ENCODE measurements at places on chromosomes 13 and 19.

- no peak for DNase-seq
Observed at GRCh38 chr19:23273022-23273589, 22.9 kb upstream of the ZNF724 start.

- DNase-seq = no peak
Observed at GRCh38 chr13:74443631-74444030, 309.4 kb upstream of the KLF12 start.

GRCh38 chr13:38073931-38074330 lies 204.4 kb upstream of the TRPC4 start:
- DNase-seq = no peak

DNA sequence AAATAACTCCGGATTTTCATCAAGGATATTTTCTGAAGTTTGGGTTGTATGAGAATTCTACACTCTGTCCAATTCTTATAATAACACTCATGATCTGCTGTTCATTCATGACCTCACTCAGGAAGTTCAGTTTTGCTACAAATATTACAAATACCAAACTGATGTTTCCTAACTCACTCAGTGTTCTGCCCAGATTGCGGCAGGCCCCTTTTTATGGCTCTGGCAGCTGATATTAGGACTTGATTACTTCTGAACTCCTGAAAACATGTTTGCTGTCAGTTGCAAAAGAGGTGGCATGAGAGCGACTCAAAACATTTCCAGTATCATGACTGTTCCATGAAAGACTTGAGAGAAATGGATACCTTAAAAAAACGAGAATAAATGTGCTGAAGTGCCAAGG lies 188.0 kb downstream of the RGCC start:
- no peak for DNase-seq

- DNase-seq = no peak
Observed at GRCh38 chr19:1392407-1392806, 8.7 kb downstream of the NDUFS7 start.

DNA sequence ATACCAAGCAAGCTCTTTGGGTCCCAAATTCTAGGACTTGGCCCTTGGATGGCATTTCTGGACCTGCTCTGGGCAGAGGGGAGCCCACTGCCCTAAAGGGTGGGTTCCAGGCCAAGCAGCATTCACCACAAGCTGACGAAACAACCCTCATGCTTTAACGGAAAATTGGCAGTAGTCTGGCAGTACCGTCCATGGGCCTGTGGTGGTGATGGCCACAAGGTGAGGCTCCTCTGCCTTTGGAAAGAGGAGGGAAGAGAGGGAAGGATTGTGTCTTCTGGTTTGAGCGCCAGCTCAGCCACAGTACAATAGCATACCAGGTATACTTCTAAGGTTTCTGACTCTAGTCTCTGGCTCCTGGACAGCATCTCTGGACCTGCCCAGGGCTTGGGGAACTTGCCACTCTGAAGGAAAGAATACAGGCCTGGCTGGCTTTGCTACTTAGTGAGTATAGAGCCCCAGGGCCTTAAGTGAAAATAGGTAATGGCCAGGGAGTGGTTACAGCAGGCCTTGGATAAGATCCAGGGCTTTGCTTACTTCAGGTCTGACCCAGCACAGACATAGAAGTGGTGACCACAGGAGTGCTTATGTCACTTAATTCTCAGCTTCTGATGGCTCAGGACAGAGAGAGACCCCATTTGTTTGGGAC lies 595.5 kb downstream of the LMO7 start:
- no peak for DNase-seq

DNA sequence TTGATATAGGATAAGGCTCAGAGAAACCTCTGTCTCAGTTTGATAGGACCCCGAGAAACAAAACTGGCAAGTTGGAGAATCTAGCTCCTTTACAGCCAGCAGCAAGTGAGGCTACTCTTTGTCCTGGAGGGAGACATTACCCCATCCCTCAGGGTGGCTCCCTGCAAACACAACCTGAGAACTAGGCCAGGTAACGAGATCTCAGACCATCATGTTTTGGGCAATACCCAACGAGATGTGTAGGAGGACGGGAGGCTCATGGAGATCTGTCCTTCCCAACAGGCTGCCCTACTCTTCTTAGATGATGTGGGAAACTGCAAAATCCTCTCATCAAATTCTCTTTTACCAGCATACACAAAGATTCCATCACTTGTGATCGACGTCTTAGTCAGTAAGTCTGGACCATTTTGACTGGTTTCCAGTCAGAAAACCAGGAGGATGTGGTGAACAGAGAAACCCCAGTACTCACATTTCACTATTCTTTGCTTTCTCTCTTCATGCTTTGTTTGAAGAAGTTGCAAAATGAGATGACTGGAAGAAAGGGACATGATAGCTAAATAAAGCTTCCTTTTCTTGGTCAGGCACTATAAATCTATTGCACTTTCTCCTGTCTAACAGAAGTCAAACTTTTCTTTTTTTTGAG lies 6.0 kb upstream of the CTU1 start:
- no peak for DNase-seq

Data from DMS 273 treated with DMSO at 0.1 percent for 48 hours (cell line).